ENCODE measurements at places on chromosomes 5 and 9.

DNA sequence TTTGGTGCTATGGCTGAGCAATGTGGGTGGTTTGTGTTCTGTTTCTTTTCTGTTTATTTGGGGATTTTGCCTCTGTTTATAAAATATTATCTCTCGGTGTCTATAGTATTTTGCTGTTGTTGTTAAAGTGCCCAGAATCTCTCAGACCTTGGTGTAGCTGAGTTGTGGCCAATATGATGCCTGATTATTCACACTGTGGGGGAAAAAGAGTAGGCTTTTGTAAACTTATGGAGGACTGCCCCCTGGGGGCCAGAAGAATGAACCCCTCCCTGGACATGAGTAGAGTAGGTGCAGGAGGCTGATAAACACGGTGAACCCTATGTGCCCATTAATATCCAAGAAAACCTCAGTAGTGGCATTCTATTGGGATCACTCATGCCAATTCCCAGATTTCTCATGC lies 49.0 kb upstream of the DPYSL3 start:
- DNase-seq: no peak

DNA sequence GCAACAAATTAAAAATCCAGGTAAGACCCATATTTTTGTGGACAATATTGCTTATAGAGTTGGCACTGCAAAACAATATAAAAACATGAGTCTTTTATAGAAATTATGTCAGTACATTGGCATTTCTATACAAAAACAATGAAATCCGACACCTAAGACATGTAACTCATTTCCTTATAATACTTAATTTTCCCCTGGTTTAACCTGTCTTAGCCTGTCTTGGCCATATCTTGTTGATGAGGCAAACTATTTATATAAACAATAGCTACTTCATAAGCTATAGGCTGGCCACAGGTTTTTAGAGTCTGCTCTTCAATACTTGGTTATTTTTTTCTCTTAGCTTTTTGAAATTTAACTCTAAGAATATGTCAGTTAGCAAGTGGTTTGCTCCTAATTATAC lies 44.7 kb upstream of the IZUMO3 start:
- DNase-seq: no peak

- no peak for DNase-seq
These were observed 111.1 kb downstream of the WDR70 start for GRCh38 chr5:37490120-37490810.

- no peak for DNase-seq
These were observed 186.8 kb downstream of the TMEM161B start for GRCh38 chr5:88081877-88082276.

DNA sequence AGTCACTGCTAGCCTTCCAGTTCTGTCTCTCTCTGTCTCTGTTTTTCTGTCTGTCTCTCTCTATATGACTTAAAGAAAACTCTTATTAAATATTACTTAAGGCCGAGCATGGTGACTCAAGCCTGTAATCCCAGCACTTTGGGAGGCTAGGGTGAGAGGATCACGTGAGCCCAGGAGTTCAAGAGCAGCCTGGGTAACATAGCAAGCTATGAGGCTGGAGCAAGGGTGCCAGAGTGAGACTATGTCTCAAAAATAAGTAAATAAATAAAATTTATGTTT lies 1.7 kb upstream of the GBGT1 start:
- no peak for DNase-seq

- DNase-seq: no peak
These were observed 5.5 kb downstream of the F2RL2 start for GRCh38 chr5:76617675-76618074.

DNA sequence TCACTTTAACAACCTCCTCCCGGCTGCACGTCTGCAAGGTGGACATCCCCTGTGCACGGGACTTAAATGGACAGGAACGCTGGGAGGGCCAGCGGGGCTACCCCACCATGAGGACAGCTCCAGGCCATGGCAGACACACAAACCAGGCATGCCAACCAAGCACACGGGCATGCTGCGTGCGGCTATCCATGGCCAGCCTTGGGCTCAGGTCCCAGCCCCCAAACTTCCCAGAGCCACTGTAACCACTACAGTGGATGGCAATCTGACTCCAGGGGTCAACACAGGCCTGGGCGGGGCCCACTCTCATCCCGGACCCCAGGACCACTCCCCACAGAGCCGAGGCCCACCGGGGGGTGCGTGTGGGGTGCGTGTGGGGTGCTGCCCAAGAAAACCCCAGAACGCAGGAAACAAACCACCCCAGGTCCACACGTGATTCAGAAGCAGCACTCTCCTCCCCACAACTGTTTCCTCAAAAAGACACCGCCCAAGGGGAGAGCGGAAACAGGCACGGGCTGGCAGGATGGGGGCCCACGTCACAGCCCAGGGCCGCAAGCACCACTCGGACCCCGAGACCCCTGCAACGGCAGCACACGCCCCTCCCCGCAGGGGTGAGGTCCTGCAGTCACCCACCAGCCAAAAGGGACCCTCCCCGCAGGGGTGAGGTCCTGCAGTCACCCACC lies 7.4 kb downstream of the SLC12A7 start:
- no peak for DNase-seq

DNA sequence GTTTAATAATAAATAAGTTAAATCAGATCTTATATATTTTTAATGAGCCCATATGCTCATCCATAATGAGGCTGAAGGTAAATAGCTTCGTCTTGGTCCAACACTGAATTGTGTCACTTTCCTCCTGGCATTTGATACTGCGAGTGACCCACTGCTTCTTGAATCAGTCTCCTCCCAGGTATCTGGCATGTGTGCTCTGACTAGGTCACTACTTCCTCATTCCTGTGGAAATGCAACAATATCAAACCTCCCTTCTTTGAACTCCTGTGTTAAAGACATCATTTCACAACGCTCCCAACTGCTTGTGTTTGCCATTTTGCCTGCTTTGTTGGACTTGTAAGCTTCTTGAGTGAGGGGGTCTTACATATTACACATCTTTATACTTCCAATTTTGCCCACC lies 157.7 kb downstream of the SLC24A2 start:
- no peak for DNase-seq

DNA sequence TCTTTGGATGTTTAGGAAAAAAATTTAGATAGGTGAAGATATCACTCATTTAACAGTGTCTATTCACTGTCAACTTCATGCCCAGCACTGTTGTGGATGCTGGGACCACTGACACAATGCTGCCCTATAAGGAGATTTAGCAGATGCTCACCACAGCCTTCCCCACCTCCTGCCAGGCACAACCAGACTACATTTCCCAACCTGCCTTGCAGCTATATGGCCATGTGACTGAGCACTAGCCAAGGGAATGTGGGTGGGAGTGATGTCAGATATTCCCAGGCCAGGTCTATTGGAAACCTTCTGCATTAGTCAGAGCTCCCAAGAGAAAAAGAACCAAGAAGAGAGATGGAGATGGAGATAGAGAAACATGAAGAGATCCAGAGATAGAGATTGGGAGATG lies 302.6 kb upstream of the TAS2R1 start:
- no peak for DNase-seq

GRCh38 chr9:91103931-91104330 lies 257.8 kb downstream of the AUH start:
- no peak for DNase-seq

DNA sequence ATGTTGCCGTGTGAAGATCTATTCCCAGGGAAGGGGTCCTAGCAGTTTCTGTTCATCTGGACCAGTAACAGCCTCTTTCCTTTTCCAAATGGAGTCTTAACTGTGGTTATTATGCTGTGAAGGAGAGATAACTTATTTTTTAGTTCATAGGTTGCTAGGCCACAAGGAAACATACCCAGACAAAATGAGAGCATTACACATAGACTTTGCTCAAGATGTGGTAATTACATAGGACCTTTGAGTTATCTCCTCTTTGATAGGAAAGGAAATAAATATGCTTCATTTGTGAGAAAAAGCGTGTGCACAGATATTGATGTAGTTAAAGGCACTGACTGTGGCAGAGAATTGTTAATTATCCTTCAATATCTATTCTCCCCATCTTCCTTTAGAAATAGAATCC lies 52.5 kb upstream of the SNX2 start:
- no peak for DNase-seq

DNA sequence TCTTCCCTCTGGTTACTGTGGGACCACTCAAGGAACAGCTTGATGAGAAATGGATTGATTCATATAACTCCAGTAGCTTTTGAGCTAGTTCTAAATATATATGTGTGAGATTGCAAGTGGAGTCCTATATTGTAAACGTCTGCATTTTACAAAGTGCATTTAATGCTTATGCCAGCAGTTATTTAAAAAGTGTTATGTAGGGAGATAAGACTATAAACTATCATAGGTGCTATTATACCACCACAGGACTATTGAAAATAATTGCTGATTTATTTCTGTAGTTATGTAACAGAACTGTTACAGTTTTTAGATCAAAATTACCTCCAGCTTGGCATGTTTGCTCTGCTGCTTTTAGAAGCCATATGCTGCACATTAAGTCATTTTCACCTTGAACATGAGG lies 36.2 kb downstream of the PTCD2 start:
- DNase-seq: no peak

GRCh38 chr9:76419782-76420380 lies 25.7 kb upstream of the RFK start:
- DNase-seq: no peak

DNA sequence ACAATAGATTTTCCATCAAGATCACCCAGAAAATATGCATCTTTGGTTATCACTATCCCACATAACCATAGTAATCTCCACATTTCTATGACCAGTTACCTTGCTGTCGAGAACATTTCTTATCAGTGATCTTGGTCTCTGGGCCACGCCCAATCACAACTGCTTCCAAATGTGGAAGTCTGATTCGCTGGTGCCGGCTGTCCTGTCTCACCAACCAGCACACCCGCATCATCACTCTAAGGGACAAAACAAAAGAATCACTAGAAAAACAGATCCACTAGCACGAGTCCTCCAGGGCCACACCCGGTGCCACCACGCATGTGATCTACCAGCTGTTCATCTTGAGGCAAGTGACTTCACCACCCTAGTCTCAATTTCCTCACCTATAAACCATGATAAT lies 11.8 kb downstream of the APTX start:
- DNase-seq: no peak

DNA sequence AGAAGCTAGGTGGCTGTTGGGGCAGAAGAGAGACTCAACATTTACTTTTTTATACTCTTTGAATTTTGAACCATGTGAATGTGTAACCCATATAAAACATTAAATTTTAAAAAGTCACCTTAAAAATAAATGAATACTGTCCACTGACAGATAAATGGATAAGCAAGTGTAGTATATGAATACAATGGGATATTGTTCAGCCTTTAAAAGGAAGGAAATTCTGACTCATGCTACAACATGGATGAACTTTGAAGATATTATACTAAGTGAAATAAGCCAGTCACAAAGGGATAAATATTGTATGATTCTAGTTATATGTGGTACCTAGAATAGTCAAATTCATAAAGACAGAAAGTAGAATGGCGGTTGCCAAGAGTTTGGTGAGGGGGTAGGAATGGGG lies 113.9 kb downstream of the TMEM174 start:
- DNase-seq: no peak

- no peak for DNase-seq
These were observed 27.2 kb downstream of the NEK6 start for GRCh38 chr9:124284940-124285441.

DNA sequence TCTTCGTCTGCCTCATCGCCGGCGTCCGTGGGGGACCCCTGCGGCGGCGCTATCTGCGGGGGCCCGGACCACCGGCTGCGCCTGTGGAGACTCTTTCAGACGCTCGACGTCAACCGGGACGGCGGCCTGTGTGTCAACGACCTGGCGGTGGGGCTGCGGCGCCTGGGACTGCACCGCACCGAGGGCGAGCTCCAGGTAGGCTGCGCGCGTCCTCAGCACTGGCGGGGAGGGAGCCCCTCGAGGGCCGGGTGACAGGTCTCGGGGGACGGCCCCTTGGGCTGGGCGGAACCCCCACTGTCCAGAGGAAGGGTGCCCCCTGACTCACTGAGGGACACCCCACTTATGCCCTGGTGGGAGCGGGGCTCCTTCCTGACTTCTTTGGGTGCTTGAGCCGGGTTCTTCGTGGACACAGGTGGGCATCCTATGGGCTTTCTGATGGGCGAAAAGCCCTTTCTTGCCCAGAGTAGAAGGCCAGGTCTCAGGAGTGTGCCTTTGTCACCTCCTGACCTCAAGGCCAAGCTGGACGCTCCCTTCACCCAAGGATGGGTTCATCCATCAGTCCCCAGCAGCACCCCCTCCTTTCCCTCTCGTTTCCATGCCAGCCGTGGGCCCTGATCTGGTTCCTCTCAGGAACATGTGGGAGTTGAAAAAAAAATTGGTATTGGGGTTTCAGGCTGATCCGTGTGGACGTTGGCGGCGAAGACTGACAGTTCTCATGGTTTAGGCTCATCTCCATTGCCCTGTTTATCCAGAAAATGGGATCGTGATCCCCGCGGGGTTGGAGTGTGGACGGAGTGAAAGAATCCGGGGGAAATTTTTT lies 564 bp downstream of the SLC25A25 start:
- DNase-seq: no peak

GRCh38 chr9:78678877-78679276 lies 382.0 kb downstream of the PSAT1 start:
- DNase-seq: no peak

- no peak for DNase-seq
These were observed 3.5 kb downstream of the GBA2 start for GRCh38 chr9:35745569-35745968.

DNA sequence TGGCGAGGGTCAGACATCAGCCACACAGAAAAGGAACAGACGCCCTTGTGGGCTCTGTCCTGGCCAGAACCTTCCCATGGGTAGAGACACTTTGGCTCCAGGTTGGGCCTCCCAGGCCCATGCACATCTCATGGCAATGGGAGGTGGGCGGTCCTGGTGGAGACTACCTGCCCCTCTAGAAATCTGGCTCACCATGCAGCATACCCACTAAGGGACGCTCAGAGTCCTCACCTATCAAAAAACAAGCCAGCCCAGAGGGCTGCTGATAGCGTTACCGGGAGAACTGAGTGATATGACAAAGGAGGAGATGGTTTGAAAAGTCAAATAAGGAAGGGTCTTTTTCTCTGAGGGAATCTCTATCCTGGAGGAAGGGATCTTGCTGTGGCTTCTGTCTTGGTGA lies 62.1 kb downstream of the C5orf15 start:
- DNase-seq: no peak

DNA sequence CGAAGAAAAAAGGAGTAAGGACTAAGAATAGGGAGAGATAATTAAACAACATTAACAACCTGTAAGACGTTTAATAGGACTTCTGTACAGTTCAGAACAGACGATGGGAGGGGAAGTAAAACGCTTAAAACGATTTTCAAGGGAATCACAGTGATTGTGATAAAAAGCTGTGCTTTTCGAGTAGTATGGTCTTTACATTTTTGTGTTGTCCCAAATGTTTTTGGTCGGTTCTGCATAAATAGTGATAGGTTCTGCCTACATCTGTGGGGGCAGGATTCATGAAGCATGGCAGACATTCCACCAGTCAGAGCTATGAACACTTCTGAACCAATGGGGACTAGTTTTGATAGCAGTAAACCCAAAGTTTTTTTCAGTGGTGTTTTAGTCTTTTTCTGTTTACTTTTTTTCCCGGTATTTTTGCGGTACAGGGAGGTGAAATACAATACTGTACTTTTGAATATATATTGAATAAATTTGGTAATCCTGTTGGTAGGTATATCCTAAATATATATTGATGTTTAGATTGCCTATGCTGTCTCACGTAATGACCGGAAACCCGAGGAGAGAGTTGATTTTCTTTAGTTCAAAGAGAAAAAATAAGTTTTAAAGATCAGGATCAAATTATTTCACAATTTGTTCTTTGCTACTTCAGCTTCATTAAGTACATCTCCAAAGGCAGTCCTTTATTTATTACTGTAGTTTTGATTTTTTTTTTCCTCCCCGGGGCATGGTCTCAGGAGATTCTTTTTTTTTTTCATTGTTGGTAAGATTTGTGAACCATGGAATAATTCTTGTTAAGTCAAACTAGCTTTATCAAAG lies 1.3 kb downstream of the ERBIN start:
- no peak for DNase-seq

- DNase-seq: peak; percentile 72
These were observed at the start of gene GNG10 for GRCh38 chr9:111661150-111661801. TSS of gene GNG10 (plus strand) at chr9:111661605. CDS start at chr9:111661635, 30 bp downstream.
